ENCODE measurements at places on chromosomes 2 and 18.

DNA sequence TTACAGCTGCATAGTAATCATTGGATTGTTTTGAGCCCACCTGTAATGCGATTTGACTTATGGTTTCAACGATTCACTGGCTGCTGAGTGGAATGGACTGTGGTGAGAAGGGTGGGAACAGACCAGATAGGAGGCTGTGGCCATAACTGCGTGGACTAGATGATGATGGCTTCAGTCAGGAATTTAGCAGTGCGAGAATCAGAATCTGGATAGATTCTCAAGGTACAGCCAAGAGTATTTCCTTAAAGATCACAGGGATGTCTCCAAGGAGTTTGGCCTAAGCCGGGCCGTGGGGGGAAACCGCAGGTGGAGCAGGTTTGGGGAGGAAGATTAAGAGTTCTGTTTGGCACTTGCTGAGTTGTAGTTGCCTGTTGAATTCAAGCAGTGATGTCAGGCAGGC lies 44.0 kb upstream of the CHMP1B start:
- no peak for DNase-seq

GRCh38 chr2:64700133-64700809 lies 46.6 kb upstream of the SERTAD2 start:
- peak; percentile 96 for DNase-seq

GRCh38 chr18:41075212-41075611 lies 879.8 kb upstream of the PIK3C3 start:
- no peak for DNase-seq

GRCh38 chr2:221097568-221097915 lies 474.6 kb downstream of the EPHA4 start:
- no peak for DNase-seq

- no peak for DNase-seq
These were observed 17.1 kb upstream of the POU3F3 start for GRCh38 chr2:104836841-104837240.

DNA sequence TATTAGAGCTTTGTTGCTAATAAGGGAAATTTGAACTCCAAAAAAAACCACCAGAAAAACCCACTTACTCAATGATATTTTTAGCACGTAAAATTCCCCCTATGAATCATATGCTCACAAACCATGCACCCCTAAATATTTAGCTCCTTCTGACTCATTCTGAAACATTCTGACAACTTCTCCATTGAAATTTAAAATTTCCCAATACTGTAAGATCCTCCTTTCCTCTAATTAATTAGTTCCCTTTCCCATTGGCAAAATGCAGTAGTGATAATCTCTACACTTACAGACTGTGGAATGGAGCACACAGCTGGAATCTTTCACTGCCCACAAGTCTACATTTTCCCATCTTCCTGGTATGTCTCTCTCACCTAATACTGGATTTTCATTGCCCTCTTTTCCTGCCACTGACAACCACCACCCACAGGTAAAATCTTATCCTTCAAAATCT lies 215.8 kb upstream of the ACVR2A start:
- peak; percentile 100 for DNase-seq

DNA sequence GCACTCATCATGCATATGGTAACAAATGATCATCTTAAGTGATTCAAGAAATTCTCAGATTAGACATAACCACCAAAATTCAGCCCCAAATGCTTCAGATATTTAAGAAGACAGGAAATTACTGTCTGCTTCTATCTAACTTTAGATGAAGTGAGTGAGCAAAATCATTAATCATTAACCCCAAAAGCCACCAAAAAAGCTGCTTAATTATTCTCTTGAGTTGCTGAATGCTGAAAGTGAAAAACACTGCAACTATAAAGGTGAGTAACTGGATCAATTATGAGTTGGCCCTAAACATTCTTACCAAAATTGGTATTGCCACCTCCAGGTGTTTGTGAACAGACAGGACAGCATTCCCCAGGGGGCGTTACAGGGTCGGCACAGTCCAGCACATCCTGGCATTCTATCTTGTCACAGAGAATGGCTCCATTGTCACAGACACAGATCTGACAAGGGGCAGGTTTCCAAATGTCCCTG lies 69.6 kb downstream of the COL5A2 start:
- DNase-seq: no peak

DNA sequence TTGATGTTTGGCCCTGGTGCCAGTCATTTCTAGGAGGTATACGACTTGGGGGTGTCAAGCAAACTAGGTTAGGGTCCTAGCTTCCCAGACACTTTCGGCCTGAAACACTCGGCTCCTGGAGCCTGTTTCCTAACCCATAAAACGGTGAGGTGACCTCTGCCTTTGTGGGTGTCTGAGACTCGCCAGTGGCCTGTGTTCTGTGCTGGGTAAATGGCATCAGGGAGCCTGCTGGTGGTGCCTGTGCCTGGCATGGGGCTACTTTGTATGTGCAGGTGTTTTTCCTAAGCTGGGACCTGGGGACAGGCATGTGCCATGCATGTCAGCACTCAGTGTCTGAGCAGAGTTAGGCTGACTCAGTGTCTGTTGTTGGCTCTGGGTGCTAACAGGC lies 139.2 kb downstream of the GLI2 start:
- no peak for DNase-seq

GRCh38 chr2:153287109-153287801 lies 191.3 kb downstream of the RPRM start:
- no peak for DNase-seq

- no peak for DNase-seq
These were observed 273.3 kb downstream of the TNS1 start for GRCh38 chr2:217729421-217730053.

DNA sequence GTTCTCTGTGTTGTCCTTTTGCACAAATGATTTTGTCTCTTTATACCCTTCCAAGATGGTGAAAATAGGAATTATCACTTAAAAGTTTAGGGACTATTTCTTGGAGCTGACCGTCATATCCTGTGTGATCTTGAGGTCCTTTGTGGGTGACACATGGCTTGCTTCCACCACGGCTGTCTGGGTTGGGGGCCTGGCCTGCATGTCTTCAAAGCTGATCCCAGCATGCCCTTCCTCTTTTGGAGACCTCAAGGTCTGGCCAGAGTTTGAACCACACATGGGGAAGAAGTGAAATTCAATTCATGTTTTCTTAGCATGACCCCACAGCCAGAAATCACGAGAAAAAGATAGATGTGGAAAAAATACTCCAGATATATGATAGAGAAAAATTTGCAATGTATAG lies 14.0 kb downstream of the SFTPB start:
- DNase-seq: peak; percentile 35

DNA sequence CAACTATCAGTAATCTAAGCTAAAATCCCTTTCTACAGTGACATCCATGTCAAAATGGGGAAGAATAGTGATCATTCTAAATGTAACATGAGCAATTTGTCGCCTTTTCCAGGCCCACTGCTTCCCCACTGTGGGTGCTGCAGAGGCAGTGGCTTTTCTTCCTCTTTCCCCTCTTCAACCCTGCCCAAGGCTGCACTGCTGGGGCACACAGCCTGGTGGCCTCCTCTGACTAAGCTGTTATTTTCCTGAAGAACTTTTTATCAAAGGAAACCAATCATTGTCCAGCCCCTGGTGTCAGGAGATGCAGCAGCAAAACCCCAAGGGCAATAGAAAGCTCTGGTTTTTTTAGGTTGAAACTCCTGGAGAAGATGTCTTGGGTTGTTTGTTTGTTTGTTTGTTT lies 117.6 kb upstream of the KLF7 start:
- peak; percentile 93 for DNase-seq

GRCh38 chr18:48531908-48532307 lies 6.9 kb upstream of the CTIF start:
- DNase-seq: peak; percentile 82

DNA sequence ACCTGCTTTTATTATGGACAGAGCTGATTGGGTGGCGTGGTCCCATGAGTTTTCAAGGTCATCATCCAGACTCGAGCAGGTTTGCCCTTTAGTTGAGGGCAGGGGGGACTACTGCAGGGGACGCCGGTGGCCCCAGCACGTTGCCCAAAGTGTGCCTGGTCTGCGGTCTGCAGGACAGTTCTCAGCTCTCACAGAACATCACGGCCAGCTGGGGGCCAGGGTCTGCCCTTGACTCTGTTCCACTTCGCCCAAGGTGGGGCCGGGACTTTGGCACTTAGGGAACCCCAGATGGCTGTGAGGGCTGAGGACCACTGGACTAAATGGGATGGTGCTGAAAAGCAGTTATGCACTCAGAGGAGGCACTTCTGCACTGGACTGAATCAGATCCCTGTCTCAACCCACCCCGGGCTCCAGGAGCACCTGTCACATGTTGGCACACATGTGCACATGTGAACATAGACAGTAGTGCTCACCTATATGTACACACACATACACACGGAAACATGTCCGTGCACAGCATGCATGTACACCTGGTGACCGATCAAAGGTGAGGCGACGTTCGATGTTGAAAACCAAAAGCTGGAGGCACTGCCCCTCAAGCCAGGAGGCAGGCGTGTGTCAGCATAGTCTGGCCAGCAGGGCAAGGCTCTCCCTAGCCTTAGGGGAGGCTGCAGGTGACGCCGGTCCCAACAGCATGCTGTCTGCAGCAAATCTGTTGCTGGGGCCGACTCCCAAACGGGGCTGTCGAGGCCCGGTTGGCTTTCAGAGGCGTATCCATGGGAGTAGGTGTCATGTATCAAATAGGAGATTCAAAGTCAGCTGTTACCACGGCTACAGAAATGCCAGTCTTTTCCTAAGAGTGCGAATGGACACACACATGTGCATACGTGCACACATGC lies 10.2 kb downstream of the ANO7 start:
- no peak for DNase-seq

GRCh38 chr2:9552219-9553178 lies 3.1 kb downstream of the ADAM17 start:
- DNase-seq: peak; percentile 100

DNA sequence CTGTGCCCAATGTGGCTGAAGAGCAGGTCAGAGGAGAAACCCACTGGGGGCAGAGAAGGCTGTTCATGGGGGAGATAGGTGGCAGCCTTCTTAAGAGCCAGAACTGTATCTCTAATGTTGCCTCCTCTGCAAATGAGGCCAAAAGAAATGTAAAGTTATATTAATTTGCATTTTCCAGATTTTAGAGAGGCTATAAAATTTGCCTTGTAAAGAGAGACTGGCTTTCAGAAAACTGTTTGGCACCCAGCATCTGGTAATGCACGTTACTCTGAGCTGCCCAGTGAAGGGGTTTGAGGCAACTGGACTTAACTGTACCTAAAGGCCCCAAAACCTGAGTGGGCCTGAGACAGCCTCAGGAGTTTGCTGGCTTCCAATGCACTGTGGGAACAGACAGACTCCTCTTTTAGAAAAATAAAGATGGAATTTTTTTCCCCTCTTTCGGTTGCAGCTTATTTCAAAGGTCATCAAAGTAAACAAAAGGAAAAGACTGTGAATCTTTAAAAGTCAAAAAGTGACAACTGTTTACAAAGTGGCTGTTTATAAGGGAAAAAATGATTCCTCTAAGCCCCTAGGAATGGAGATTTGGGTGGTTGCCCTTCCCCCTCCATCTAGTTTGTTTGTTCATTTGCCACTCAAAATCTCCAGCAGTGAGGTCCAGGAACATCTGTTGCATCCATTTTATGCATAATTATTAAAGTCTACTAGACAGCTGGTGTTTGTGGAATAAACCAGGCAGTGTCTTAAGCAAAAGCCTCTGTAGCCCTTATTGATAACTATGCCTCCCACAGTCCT lies 132.2 kb upstream of the ZFP36L2 start:
- DNase-seq: no peak

DNA sequence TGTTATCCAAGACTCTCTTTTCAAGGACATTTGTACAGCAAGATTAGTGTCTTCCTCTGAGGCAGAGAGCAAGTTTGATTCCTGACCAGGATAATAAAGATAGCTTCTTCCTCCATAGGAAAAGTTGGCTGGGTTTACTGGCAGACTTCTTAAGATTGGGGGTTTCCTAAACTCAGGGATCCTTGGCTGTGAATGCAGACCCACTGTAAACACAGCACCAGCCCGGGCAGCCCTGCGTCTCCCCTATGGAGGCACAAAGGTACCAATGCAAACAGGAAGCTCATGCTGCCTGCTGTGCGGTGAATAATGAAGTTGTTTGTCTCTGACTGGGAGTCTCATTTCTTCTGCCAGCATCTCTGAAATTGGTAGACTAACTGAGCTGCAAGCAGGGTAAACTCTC lies 96.2 kb upstream of the ARHGAP28 start:
- DNase-seq: no peak

DNA sequence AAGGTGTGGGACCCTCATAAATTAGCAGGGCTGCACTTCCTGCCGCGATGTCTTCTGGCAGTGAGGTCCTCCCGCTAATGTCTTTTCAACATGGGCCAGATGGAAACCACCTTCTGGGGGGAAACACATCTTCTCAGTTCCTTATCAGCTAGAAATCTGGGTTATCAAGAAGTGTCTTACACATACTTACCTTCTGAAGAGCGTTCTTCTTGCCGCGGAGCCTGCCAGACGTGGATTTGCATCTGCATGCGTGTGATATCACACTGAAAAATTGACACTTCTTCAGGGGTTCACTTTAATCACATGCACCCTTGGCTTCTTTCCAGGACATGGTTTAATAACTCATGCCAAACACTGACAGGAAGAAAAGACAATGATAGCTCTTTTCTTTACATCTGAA lies 163.5 kb upstream of the SOX11 start:
- no peak for DNase-seq

GRCh38 chr2:182667315-182667695 lies 48.8 kb upstream of the DNAJC10 start:
- no peak for DNase-seq

DNA sequence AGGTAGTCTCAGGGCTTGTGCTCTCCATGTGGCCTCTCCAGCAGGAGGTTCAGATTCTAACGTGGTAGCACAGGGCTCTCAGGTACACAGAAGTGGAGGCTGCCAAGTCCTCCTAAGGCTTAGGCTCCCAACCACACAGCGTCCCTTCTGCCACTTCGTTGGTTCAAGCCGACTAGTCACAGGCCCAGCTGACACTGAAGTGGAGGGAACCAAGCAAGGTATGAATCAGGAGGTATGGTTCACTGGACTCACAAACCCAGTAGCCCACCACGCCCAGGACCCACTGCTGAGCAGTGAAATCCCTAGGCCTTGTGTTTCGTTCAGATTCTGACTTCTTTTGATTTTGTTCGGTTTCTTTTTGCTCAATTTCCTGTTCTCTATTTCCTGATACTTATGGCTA lies 46.0 kb upstream of the SEC11C start:
- no peak for DNase-seq

- DNase-seq: no peak
These were observed 30.1 kb upstream of the FMNL2 start for GRCh38 chr2:152304836-152305235.

GRCh38 chr2:197079414-197079813 lies 152.9 kb upstream of the PGAP1 start:
- DNase-seq: no peak

GRCh38 chr18:10661317-10661716 lies 135.5 kb downstream of the NAPG start:
- DNase-seq: no peak

GRCh38 chr18:47729356-47729755 lies 201.1 kb downstream of the SMAD2 start:
- DNase-seq: no peak

- DNase-seq: no peak
These were observed 40.0 kb downstream of the COA5 start for GRCh38 chr2:98568161-98568956.

DNA sequence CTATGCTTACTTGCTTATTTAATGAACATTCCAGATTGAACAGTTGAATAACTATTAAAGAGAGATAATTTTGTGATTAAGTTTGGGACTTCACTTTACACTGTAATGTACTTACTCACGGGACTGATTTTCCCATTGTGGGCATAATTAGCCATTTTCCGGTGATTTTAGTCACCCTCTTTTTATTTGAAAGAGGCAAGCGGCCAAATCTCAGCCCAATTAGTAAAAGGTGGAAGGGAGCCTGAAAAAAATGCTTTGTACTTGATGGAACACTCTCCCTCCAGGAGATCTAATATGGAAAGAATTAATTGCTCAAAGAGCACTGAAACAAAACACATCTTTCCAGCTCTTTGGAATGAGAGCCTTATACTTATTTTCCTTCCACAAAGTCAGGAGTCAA lies 50.2 kb downstream of the CALCRL start:
- no peak for DNase-seq
